ENCODE measurements at places on chromosomes 13 and 19.
A peak's percentile ranks its signal among the peaks of the same experiment; 100 is the strongest.

GRCh38 chr13:95793781-95794180 is 116.8 kb downstream of the DNAJC3 start:
- no peak for DNase-seq

DNA sequence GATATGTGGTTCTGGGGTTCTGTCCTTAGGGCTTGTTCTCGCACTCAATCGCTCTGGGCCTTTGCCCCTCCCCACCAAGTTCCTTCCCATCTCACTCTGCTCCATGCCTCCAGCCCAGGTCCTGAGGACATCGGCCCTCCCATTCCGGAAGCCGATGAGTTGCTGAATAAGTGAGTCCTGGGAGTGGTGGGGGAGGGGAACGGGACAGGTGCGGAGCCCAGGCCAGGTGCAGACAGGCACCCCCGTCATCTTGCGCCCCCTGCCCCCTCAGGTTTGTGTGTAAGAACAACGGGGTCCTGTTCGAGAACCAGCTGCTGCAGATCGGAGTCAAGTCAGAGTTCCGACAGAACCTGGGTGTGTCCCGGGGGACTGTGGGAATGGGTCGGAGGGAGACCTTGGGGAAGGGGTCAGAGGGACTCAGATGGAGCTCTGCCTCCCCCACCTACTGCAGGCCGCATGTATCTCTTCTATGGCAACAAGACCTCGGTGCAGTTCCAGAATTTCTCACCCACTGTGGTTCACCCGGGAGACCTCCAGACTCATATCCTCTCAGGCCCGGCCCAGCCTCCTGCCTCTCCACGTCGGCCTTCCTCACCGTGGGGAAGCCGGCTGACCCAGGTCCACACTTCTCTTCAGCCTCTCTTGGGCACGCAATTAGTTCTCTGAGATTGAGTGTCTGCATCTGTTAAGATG is 10.1 kb downstream of the FUZ start:
- DNase-seq: no peak

DNA sequence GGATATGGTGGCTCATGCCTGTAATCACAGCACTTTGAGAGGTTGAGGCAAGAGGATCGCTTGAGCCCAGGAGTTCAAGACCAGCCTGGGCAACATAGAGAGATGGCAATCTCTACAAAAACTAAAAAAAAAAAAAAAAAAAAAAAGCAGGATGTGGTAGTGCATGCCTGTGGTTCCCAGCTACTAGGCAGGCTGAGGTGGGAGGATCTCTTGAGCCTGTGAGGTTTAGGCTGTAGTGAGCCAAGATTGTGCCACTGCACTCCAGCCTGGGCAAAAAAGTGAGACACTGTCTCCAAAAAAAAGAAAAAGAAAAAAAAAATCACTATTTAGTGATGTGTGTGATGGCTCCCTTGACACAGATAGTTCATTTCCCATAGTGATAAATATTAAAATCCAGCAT is 365.0 kb upstream of the NBEA start:
- no peak for DNase-seq

DNA sequence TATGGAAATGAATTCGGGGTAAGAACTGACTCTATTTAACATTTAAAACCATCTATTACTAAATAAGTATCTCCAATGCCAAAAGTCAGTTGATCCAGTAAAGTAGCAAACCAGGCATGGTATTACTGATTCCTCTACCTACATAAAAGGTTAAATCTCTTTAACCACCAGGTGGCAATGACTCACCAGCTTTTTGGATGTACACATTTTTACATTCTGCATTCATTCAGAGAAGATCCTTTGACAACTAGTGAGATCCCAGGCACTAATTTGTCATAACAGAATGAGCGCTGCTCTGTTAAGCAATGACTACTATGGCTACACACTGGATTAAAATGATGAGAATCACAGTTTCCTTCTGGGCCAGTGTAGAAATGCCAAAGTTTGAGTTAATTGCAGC is 329.8 kb upstream of the GPC6 start:
- peak; percentile 43 for DNase-seq

- no peak for DNase-seq
Measured at GRCh38 chr13:74795526-74795925, 661.3 kb upstream of the KLF12 start.

DNA sequence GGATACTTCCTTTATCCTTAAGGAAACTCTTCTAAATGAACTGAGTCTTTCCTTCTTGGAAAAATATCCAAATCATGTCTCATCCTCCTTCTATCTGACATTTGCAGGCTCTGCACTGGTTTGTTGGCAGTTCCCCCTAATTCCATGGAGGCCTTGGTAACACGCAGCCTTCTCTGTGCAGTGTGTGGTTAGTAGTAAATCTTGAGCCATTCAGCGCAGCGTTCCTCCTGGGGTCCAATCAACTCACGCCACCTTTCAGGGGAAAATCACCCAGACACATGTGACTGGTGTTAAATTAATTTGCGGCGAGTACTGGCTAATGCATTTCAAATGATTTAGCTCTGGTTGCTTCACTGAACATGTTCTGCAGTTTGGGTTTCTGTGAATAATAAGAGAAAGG is 21.0 kb upstream of the CBY2 start:
- no peak for DNase-seq

- peak; percentile 64 for DNase-seq
Measured at GRCh38 chr13:46492946-46493345, 60.0 kb upstream of the LRCH1 start.

- DNase-seq: no peak
Measured at GRCh38 chr19:51161266-51161665, 19.2 kb downstream of the SIGLEC7 start.

- DNase-seq: peak; percentile 84
Measured at GRCh38 chr19:38062959-38063761, 156.2 kb downstream of the SIPA1L3 start.

GRCh38 chr13:80584785-80585184 is 243.9 kb upstream of the SPRY2 start:
- DNase-seq: no peak

DNA sequence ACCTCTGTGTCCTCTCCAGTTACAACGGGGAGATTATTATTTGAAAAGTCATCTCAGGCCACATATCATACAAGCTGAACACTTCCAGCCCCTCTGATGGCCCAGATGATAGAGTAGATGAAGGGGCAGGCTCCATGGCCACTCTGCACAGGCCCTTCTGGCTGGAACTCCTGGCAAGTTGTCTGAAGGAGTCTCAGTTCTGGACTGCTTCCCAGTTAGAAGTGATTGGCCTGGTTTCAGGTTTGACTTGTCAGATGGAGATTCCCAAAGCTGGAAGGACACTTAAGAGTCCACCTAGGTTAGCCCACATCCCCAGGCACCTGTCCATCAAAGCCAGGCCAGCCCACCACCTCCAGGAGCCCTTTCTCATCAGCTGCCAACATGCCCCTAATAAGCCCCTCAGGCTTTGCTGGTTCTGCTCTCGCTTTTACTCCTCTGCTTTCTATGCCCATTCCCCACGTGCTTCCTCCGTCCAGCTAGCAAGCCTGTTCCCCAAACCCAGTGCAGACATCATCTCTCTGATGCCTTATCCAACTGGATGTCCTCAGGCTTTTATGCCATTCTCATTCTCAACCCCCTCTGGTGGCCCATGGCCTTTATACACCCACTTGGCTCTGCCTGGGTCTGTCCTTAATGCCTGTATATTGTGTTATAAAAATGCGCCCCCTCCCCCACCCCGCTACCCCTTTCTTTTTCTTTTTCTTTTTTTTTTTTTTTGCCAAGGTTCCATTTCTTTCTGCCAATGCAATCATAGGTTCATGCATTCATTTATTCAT is 56.5 kb downstream of the HSPH1 start:
- no peak for DNase-seq

GRCh38 chr13:39770221-39771090 is 115.0 kb downstream of the COG6 start:
- DNase-seq: peak; percentile 72

GRCh38 chr19:19356901-19357566 is 36.4 kb downstream of the MAU2 start:
- no peak for DNase-seq

DNA sequence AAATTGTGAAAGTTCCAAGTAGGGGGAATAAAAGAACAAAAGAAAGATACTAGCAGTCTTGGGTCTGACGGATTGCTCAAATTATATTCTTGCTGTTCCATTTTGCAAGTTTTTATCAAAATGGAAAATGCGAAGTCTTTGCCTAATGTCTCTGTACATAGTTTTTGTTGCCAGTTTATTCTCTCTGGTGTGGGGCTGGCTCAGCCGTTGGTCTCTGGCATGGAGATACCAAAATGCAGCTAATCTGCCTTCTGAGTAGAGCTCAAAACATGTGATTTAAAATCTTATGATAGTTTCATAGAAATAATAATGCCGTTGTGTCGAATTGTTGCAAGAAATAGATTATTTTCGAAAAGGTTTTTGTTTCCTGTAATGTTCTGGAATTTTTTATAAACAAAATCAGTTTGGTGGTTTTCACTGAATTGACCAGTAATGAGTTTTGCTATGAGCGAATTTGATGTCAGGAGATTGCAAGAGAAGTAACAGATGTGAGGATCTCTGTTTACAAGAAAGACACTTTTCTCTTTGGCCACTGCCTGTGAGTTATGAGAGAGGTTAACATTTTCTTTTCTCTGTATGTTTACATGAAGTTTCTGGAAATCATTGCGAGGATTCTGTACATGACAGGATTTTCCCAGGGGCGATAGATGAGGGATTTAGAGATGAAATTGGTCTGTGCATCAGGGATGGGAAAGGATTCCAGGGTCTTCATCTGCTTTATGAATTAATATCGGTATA is 147.0 kb downstream of the DCT start:
- DNase-seq: no peak

- DNase-seq: no peak
Measured at GRCh38 chr13:23715762-23716235, 145.6 kb downstream of the TNFRSF19 start.

- DNase-seq: no peak
Measured at GRCh38 chr13:68261105-68261504, 1031.0 kb upstream of the PCDH9 start.

Measured in brain (organoid and tissue), 16 donors.